ENCODE measurements at places on chromosomes 3 and 15.

- DNase-seq, result no peak
Measured at GRCh38 chr3:177935047-177935446, 601.2 kb upstream of the KCNMB2 start.

DNA sequence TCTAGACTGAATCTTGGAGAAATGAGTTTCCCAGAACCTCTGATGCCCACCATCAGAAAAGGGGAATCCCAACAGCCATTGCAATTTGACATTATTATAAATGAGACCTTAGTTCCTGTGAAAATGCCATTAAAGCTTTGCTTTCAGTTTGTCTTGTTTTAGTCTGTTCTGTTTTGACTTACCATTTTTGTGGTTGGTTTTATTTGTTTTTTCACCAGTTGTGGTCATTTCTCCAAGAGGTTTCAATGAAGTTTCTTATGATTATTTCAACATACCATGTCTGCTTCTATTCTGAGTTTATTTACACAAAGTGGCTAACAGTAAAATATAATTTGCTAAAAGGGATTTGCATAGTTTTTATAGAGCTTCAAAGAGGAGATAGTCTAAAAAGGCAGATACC is 175.0 kb upstream of the MCTP2 start:
- no peak for DNase-seq

- DNase-seq, result no peak
Measured at GRCh38 chr15:49627407-49627877, 6.6 kb downstream of the DTWD1 start.

DNA sequence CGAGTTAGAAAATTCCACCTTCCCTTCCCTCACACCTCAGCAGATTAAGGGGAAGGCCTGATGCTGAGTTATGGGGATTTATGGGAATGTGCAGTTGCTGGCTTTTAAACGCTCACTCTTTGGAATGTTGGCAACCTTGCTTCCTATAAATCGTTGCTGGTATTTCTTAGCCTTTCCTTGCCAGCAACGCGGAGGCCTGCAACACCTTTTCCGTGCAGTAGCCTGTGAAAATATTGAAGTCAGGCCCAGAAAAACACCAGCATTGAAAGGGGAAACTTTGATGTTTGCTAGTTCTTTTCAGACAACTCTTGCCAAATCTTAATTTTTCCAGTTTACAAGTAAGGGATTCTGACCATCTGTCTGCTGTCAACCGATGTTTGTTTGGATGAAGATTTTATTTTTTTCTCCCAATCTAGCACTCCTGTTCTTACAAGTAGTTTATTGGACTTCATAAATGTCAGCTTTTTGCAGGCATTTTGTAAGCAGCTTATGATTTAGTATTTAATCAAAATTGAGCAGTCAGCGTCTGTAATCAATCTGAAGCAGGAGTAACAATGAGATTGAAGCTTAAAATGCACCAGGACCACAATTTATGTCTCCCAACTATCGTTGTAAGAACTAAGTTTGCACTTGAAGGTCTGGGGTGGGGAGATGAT is 251.0 kb downstream of the RPLP1 start:
- DNase-seq, result no peak

DNA sequence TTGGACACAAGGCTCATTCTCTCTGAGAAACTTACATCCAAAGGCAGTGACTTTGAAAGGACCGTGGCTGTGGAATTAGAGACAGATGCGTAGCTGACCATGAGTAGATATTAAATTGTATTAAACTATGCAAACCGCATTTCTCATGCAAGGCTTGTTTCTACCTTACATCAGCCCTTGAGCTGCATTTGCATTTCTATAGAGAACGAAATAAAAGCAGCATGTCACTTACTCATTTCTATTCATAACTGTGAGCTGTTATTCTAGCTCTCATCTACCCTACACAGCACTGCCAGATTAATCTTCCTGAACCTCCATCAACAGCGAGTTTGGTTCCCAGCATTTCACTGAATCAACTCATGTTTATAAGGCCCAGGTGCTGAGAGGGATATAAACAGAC is 72.3 kb downstream of the THSD4 start:
- no peak for DNase-seq

DNA sequence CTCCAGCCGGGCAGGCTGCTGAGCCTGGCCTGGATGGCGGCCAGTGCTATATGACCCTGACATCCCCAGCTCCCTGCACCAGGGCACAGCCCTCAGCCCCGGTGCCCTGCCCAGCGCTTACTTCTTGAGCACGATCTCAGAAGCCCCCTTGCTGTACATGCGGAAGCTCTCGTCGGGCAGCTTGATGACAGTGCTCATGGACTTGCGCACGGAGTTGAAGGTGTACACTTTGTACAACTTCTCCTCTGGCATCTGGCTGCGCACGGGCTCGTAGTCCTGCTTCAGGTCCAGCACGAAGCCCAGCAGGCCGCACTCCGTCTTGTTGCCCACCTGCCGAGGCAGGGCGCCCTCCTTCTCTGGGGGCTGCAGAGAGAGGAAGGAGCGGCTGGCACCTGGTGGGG is 38.8 kb upstream of the SEC13 start:
- no peak for DNase-seq

- no peak for DNase-seq
Measured at GRCh38 chr15:66711260-66711659, 9.2 kb downstream of the SMAD6 start.

GRCh38 chr3:10937141-10937825 is 55.3 kb upstream of the SLC6A1 start:
- no peak for DNase-seq

DNA sequence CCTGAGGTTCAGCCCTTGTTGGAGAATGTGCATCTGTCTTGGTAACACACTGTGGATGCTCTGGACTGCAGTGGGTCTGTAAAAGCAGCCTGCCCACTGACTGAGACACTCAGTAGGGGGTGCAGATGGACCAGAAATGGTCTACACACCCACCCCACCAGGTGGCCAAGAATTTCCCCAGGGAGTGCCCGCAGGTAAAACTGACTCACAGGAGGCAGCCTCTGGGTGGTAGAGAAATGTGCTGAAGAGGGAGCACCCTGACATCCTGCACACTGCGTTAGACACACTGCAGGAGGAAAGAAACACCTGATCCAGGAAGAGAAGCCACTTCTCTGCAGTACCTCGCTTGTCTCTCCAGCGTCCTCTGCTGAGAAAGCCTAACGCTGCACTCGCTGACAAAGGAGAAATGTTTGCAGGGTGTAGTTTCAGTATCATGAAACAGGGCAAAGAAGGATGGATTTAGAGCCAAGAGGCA is 109.5 kb upstream of the ABHD17C start:
- no peak for DNase-seq

GRCh38 chr3:85710490-85710889 is 751.7 kb downstream of the CADM2 start:
- no peak for DNase-seq

- no peak for DNase-seq
Measured at GRCh38 chr3:43279082-43279481, 7.3 kb upstream of the SNRK start.

DNA sequence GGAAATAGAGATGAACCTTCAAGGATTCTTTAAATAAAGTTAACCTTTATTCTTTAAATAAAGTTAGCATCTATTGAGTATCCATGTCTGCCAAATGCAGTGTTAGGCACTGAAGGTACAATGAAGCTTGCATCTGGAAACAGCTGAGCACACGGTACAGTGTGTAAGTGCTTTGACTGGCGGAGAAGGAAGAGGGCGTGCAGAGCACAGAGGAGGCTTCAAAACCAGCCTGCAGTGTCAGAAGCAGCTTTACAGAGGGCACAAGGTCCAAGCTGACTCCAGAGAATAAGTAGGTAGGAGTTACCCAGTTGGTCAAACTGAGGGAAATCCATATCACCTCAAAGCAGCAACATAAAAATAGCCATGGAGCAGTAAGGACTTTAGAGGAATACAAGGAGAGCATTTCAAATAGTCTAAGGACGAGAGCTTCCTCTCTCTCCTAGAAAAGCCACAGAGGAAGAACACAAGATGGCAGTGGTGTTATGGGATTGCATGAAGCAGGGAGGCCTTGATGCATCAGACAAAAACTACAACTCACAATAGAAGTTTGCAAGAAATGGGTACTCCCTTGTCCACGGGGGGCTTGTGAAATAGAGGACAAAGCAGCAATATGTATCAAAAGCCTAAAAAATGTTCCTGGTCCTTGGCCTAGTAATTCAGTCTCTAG is 60.3 kb upstream of the PPP2R3A start:
- no peak for DNase-seq

- no peak for DNase-seq
Measured at GRCh38 chr3:145383416-145383815, 777.6 kb downstream of the PLOD2 start.

DNA sequence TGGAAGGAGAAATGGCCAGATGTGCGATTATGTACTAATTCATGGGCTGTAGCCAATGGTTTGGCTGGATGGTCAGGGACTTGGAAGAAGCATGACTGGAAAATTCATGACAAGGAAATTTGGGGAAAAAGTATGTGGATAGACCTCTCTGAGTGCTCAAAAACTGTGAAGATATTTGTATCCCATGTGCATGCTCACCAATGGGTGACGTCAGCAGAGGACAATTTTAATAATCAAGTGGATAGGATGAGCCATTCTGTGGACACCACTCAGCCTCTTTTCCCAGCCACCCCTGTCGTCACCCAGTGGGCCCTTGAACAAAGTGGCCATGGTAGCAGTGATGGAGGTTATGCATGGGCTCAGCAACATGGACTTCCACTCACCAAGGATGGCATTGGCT is 490.9 kb upstream of the CBLB start:
- DNase-seq, result no peak

- DNase-seq, result no peak
Measured at GRCh38 chr15:101010781-101011180, 91.6 kb downstream of the LRRK1 start.

- DNase-seq, result no peak
Measured at GRCh38 chr3:127620637-127621375, 8.2 kb upstream of the PODXL2 start.

DNA sequence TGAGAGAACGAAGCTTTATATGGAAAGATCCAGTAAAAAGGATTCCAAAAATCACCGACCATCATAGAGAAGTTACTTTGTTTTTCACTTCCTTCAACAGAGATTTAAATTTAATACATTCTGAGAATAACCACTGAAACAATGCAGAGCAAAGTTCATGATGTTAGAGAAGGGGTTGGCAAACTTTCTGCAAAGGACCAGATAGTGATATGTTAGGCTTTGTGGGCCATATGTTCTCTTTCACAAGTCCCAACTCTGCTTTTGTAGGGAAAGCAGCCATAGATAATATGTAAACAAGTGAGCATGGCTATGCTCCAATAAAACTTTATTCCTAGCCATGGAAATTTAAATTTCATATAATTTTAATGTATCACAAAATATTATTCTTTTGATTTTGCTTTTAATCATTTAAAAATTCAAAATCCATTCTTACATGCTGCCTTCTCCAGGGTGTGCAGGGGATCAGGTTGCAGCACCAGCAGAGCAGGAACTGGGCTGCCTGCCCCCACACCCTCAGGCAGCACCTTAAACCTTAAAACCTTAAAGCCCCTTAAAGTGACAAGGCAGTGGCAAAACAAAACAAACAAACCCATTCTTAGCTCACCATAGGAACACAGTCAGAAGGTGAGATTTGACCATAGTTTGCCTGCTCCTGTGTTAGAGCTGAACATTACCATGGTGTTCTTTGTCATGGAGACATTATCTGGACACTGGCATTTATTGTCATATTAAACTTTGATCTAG is 16.9 kb upstream of the IGSF10 start:
- no peak for DNase-seq

DNA sequence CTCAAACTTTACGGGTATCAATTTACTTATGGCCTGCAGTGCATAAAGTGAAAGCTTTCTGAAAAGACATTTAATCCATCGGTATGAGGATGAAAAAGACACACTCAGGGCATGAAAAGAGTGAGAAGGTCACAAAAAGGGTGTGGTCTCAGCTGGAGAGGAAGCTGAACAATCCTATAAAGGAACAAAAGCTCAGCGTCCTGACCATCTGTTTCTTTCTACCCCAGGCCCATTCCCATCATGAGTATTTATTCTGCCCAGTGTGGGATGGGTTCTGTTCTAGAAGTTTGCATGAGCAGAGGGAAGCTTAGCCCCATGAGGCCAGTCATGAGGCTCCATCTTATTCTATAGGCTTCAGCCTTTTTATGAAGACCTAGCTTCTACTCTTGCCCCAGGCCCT is 144.6 kb downstream of the LPP start:
- DNase-seq, result no peak

DNA sequence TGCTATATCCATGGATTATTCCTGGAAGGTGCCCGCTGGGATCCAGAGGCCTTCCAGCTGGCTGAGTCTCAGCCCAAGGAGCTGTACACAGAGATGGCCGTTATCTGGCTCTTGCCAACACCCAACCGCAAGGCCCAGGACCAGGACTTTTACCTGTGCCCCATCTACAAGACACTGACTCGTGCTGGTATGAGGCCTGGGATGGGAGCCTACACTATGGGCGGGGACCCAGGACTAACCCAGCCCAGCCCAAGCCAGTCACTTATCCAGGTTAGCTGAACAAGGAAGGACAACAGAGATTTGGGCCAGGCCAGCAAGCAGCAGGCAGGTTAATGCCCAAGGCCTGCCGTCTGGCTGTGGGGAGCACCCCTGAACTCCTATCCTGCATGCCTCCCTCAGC is 45.3 kb downstream of the SEMA3G start:
- no peak for DNase-seq

GRCh38 chr3:127824151-127824825 is 2.0 kb upstream of the MGLL start:
- no peak for DNase-seq

- DNase-seq, result no peak
Measured at GRCh38 chr3:117495620-117496019, 786.0 kb downstream of the TUSC7 start.
